ENCODE measurements at places on chromosomes 6 and 20.

- DNase-seq = peak; percentile 53
Observed at GRCh38 chr6:137246791-137247202, 27.6 kb upstream of the IFNGR1 start.

DNA sequence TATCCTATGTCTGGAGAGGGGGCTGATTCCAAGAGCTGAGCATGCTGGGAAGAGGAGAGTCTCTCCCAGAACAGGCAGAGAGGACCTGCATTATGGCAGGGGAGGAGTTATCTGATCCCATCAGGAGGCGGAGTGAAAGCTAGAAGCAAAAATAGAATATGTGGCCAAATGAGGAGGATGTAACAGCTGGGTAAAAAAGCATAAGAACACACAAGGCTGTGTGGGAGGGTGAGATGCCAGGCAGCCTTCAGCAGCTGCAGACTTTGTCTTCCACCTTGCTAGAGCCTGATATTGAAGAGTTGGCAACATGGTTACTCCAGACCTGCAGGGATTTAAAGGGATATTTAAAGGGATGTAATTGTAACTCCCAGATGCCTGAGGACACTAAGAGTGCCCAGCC is 167.1 kb downstream of the PTPRT start:
- no peak for DNase-seq

GRCh38 chr6:160204710-160205109 is 53.9 kb downstream of the SLC22A2 start:
- DNase-seq = no peak

DNA sequence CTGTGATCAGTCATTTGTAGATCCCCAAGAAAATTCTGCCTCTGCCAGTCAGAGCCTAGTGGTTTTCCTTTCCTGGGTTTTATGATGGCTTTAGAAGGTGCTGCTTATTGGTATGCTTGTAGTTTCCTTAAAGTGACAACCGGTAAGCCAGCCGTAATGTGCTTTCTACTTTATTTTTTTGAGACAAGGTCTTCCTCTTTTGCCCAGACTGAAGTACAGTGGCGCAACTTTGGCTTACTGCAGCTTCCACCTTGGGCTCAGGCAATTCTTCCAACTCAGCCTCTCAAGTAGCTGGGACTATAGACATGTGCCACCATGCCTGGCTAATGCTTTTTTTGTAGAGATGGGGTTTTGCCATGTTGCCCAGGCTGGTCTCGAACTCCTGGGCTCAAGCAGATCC is 23.5 kb downstream of the MCM8 start:
- DNase-seq = peak; percentile 76

DNA sequence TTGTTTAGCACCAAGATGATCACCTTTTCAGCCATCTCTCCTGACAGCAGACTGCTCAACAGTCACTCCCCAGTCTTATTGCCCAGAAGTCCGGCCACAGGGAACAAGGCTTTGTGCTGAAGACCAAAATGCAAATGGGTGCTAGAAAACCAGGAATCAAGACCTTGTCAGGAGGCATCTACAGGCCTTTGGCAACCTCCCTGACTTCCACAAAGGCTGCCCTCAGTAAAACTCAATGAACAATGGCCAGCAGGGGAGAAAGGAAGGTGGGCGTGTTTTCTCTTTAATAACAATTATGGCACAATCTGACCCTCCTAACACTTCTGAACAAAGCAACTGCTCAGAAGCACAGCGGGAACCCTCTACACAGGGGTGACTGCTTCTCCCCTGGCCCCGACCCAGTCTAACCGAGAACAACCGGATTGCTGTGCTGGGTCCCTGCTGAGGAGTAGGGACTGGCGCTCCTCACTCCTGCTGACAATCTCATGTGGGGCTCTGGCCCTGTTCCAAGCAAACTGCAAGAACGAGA is 41.6 kb downstream of the PLCG1 start:
- no peak for DNase-seq

DNA sequence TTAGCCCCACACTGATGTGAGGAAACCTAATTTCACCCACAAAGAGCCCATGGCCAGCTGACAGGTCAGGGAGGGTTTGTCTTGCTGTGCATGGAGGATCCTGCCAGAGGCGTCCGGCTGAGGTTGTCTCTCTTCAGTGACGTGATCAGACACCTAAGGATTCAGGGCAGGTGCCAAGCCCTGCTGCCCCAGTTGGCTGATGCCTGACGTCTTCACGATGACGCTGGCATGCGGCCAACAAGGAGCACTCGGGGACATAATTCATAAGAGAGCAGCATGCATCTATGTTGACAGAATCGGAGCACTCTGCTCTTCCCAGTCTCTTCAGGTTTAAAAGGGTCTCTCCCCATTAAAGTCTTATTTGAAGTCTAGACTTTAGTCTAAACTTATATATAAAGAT is 47.8 kb downstream of the PSMB1 start:
- DNase-seq = no peak

- no peak for DNase-seq
Observed at GRCh38 chr6:157143171-157143889, 180.0 kb downstream of the TMEM242 start.

GRCh38 chr6:30845183-30845582 is 39.1 kb upstream of the DDR1 start:
- no peak for DNase-seq

GRCh38 chr6:165300422-165300936 is 8.9 kb downstream of the C6orf118 start:
- no peak for DNase-seq

- no peak for DNase-seq
Observed at GRCh38 chr20:24960302-24960801, 11.3 kb downstream of the CST7 start.

GRCh38 chr20:34256629-34257124 is 15.5 kb downstream of the ASIP start:
- no peak for DNase-seq

GRCh38 chr6:155970472-155970871 is 514.8 kb upstream of the NOX3 start:
- DNase-seq = no peak

DNA sequence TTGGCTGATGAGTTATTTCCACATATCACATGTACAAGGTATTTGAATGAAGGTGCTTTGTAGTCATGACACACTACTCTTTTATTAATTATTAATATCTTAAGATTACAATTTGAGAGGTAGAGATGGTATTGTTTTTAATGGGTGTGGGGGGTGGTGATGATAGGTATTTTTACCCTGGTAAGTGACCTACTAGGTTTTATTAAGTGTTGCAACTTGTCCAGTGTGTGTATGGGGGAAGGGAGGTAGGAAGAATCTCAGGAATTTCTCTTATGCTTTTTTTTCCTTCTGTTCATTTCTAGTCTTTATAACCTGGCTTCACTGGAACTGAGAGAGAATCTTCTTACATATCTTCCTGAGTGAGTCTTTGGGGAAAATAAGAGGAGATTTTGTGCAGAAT is 101.4 kb downstream of the LRRC1 start:
- no peak for DNase-seq

GRCh38 chr6:139860203-139860602 is 485.8 kb upstream of the CITED2 start:
- DNase-seq = no peak

DNA sequence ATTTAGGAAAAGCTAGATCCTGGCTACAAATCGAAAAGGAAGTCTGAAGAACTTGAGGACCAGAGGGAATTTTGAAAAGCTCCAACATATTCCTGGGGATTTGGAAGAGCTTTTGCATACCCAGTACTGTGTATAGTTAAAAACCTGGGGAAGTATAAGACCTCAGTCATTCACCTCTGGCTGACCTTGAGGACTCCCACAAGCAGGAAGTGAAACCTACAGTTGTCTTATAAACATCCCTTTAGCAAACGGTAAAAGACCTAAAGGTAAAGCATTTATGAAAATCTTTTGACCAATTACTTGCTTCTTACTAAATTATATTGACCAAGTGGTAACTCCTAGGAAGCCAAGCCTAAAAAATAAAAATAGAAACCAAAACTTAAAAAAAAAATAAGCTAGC is 175.0 kb downstream of the HAO1 start:
- DNase-seq = peak; percentile 51

GRCh38 chr6:118677193-118677592 is 25.8 kb upstream of the CEP85L start:
- DNase-seq = peak; percentile 6

DNA sequence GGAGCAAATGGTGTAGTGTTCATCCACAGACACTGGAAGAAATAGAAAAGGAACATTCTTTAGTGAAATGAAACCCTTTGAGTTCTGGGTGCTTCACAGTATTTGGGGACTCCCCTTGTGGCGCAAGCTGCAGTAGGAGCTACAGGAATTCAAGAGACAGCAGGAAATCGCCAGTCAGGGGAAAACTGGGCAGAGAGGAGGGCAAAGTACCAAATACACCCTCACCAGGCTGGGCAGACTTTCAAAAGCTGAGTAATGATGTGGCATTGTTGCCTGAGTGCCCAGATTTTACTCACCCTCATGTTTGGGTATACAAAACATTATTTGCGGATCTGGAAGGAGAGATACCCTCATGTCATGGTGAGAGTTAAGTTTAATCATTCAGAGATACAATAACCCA is 97.9 kb downstream of the SOD2 start:
- no peak for DNase-seq

DNA sequence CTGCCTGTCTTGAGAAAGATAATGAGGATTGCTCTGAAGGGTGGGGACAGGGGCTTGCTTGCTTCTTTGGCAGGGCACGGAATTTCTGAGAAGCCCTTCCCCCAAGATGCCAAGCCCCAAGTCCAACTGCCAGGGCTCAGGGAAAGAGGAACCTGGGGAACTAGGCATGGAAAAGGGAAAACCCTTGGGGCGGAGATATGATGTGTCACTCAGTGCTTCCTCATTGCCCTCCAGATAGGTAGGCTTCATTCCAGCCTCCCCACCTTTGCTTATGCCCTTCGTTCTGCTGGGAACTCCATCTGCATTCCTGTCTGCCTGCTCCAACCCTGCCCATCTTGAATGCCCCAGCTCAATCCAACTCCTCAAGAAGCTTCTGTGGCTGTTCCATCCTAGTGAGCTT is 61.2 kb downstream of the VEGFA start:
- no peak for DNase-seq

DNA sequence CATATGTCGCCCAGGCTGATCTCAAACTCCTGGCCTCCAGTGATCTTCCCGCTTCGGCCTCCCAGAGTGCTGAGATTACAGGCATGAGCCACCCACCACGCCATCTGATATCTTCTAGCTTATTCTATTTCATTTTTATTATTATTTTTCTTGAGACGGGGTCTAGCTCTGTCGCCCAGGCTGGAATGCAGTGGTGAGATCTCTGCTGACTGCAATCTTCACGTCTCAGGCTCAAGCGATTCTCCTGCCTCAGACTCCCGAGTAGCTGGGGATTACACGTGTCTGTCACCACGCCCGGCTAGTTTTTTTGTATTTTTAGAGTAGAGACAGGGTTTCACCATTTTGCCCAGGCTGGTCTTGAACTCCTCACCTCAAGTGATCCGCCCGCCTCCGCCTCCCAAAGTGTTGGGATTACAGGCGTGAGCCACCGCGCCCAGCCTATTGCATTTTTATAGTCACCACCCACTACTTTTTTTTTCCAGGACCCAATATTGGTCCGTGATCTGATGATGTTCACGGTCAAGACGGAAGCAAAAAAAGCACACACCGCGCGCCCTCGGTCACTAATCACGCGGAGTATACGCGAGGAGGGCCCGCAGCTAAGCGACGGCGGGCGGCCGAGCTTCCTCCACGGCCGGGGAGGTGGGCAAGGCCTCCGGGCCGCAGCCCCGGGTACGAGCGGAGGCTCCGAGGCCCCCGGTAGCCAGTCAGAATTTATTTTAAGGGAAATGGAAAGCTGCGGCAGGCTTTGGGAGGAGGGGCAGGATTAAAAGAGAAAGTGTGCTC is 1.1 kb upstream of the LSM14B start:
- DNase-seq = peak; percentile 85

GRCh38 chr6:131642987-131643611 is 6.0 kb downstream of the ENPP3 start:
- DNase-seq = no peak

- no peak for DNase-seq
Observed at GRCh38 chr6:43853066-43853650, 83.1 kb downstream of the VEGFA start.

DNA sequence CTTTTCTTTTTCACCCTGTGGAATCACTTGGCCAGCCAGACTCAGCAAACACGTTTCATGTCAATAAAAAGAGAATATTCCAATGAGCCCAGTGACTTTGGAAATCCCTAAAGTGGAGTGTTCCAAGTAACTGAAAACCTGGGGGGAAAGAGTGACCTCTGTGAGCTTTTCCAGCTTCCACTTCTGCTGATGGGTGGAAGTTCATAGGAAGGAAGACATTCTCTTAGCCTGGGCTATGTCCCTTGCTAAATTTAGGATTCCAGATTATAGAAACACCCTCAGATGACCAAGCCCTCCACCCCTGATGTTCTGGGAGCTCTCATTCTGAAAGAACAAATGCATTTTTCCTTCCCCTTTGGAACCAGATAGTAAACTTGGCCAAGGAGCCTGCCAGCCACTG is 44.8 kb upstream of the EDN1 start:
- no peak for DNase-seq

GRCh38 chr6:116883005-116883404 is 6.0 kb downstream of the RFX6 start:
- DNase-seq = no peak

GRCh38 chr20:8318965-8319625 is 187.0 kb downstream of the PLCB1 start:
- peak; percentile 47 for DNase-seq

- DNase-seq = no peak
Observed at GRCh38 chr6:168302534-168302933, 17.0 kb downstream of the DACT2 start.

DNA sequence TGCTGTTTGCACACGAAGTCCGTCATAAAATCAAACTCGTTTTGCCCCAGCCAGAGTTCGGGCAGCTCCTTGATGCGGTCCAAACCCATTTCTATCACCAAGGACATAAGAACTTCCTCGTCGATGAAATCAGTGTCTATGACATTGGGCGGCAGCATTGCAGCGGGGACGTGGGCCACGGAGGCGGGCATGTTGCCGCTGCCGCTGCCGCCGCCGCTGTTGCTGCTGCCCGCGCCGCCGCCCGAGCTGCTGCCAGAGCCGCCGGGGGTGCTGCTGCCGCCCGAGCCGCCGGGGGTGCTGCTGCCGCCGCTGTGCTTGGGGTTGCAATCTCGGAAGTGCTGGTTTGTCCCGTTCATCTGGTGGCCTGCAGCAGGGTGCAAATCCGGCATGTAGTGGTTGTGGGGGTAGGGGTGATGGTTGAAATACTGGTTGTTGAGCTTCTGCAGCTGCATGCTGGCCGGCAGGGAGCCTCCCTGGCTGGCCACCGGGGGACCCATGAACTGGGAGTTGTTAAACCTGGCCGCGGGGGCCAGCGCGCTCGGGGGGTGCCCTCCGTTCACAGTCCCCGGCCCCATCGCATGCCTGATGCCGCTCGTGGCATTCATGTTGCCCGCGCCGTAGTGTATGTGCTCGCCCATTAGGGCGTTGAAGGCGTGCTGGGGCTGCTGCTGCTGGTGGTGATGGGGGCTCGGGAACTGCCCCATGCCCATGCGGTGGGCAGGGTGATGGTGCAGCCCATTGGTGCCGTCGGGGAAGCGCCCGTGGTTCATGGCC is 1.1 kb downstream of the CITED2 start:
- DNase-seq = peak; percentile 55

DNA sequence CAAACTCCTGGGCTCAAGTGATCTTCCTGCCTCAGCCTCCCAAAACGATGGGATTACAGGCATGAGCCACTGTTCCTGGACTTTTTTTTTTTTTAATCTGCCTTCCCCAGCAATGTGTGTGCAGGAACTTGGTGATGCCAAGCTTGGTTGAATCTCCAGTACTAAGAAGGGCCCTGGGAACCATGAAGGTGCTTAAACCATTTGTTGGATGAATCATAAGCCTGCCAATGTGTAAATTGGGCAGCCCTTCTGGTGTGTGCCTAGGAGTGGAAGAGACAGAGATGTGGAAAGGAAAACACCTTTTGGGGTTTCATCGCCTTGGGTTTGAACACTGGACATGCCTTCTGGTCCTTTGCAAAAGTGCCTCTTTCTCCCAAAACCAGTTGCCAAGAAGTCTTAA is 7.1 kb upstream of the SPO11 start:
- DNase-seq = no peak
